ENCODE measurements at places on chromosomes 11 and 22.

DNA sequence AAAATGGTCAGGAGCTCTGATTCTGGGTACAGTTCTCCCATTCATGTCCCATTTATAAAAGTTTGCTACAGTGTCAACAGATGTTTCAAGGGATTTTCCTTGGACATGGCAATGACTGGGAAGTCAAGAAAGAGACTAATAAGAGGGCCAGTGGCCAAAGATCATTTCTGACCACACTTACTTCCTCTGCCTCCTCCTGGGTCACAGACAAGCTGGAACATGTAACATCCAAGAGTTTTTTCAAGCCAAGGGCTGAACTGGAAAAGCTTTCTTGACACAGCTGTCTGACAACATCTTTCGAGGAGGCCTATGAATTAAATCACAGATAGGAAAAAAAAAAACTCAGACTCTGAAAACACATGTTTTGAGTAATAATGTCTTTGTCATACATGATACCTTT, 8.7 kb downstream of the COMMD9 start:
- DNase-seq = no peak

- no peak for DNase-seq
Measured at GRCh38 chr11:100941033-100941432, 188.6 kb downstream of the PGR start.

GRCh38 chr11:120180551-120181232, 30.1 kb upstream of the OAF start:
- DNase-seq = no peak

DNA sequence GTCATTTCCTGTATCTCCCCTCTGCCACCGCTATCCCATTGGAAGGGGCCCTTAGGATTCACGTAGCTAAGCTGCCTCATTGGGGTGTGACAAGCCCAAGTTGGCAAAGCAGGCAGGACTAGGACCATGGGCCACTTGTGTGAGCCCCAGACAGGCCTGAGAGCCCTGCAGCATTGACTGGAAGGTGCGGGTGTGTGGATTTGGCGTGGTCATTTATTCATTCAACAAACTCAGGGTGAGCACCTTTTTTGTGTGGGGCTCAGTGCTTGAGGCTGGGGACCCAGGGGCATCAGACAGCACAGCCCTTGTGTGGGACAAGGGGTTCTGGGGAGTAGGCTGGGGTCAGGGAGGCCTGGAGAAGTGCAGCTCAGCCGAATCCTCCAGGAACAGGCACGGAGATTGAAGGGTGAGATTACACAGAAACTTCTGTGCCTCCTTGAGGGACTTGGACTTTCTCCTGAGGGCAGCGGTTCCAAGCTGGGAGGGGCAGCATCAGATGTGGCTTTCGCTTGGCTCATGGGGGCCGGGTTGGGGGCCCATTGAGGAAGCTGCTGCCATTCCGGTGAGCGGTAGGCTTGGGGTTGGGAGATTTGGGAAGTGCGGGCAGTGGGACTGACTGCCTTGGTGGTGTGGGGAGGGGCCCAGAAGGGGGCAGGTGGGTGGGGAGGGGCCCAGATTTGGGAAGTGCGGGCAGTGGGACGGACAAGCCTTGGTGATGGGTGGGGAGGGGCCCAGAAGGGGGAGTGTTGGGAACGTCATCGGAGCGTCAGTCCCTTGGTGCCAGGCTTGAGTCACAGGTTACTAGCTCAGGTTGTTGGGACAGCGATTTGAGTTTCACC, 11.9 kb downstream of the MGAT3 start:
- DNase-seq = no peak

GRCh38 chr11:133724116-133724515, 121.2 kb downstream of the SPATA19 start:
- DNase-seq = peak; percentile 28

GRCh38 chr11:111797145-111797581, 31.0 kb upstream of the PPP2R1B start:
- peak; percentile 7 for DNase-seq

DNA sequence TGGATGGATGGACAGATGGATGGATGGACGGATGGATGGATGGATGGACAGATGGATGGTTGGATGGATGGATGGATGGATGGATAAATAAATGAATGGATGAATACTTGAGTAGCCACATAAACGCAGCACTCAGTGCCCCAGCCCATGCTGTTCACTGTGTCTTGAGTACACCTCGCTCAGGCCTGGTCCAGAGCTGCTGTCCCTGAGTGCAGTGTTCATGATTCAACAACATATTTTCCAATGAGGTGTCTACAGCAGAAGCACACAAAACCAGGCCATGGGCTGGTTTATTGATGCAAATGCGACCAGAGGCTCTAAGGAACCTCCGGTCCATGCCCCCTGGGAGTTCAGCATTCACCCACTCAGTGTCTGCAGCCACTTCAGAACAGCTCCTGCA, 584.3 kb downstream of the BRD1 start:
- no peak for DNase-seq

DNA sequence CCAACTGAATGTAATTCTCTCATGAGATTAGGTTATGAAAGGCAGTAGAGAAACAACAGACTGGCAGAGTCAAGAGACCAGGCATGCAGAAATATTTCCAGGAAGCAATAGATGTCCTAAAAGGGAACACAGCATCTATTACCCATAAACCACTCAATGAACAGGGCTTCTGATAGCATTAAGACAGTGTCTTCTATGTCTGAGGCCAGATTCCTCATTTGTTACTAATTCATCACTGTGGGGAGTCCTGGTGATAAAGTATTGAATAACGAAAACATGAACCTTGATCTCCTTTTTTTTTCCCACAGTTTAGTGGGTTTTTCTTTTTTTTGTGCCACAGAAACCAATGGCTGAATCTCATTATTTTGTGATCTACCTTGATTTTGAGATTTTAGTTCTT, 339.0 kb downstream of the METTL15 start:
- no peak for DNase-seq

DNA sequence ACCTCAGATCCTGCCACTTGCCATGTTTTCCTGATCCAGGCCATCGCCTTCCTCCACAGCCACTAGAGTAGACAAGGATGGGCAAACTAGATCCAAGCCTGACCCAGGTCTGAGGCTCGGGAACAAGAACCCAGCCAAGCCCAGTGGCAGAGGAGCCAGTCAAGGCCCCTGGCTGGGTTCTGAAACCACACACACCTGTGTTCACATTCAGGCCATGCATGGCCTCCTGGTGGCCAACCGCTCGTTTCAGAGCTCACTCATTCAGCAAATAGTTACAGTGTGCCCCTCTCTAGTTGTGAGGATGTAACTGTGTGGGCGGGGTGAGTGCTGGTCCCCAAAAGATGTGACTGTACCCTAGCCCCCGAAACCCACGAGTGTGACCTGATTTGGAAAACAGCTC, 337.6 kb downstream of the CTTN start:
- no peak for DNase-seq

- DNase-seq = no peak
Measured at GRCh38 chr11:44763121-44763820, 36.5 kb downstream of the TSPAN18 start.

- no peak for DNase-seq
Measured at GRCh38 chr11:46305295-46305694, 27.8 kb downstream of the CREB3L1 start.

- no peak for DNase-seq
Measured at GRCh38 chr11:22785251-22785650, 44.4 kb downstream of the SVIP start.

DNA sequence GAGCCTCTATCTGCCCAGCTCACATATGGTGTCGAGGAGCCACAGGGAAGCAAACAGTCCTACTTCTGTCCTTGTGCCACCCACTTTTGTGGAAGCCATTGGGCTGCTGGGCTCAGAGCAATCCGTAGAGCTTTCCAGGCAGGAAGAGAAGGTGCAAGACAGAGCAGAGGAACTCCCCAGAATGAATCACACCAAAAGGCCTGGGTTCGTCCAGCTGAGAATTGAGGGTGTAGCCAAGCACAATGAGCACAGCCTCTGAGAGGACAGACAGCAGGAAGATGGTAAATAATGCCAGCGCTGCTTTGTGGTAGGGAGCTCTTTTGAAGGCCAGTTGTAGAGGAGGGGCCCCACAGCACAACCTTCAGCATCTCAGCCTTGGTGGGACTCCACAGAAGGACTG, 237.8 kb downstream of the GRIK4 start:
- DNase-seq = no peak

DNA sequence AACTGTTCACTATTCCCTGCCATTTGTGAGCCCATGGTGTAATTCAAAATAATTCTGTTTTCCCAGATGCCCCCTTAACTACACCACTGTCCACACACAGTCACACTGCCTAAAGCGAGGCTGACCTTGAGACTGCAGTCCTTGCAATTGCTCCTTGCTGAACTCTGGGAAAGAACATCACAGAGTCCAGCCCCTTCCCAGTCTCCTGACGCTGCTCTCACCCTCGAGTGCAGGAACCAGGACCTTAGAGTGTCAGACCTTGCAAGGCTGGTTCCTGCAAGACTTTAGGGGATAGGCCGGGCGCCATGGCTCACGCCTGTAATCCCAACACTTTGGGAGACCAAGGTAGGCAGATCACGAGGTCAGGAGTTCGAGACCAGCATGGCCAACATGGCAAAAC, 33.6 kb downstream of the AHNAK start:
- no peak for DNase-seq

GRCh38 chr11:128048121-128048520, 539.2 kb downstream of the ETS1 start:
- no peak for DNase-seq

DNA sequence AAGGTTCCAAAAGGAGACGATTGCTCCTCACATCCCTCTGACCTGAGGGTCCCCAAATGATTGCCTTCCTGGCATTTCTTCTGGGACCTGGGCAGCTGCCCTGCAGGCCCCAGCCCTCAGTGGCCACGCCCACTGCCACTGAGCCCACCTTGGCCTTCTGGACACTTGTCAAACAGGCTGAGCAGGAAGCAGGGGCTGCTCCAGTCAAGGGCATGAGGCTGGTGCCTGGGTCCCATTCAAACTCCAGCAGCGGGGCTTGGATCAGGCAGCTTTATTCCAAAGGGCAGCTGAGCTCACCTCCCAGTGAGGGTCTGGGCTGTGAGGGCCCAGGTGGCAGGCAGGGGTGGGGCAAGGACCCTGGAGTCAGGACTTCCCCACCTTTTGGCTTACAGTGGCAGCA, 13.6 kb downstream of the KCTD17 start:
- DNase-seq = no peak

DNA sequence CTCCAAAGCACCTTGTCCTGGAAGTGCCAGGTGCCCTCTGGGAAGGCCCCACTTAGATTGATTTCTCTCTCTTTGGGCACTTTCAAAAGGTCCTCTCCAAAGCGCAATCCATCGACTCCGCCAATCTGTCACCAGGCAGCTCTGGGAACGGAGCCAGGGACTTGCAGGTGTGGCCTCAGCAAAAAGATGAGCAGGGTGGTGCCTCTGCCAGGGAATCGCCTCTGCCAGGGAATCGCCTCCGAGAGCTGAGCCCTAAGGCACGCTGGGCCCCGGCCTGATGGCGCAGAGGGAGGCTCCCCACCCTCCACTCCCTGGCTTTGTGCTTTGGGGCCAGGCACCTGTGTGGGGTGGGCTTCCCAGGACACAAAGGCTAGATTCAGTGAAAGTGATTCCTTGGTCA, 1391.3 kb downstream of the TBC1D22A start:
- DNase-seq = peak; percentile 88

DNA sequence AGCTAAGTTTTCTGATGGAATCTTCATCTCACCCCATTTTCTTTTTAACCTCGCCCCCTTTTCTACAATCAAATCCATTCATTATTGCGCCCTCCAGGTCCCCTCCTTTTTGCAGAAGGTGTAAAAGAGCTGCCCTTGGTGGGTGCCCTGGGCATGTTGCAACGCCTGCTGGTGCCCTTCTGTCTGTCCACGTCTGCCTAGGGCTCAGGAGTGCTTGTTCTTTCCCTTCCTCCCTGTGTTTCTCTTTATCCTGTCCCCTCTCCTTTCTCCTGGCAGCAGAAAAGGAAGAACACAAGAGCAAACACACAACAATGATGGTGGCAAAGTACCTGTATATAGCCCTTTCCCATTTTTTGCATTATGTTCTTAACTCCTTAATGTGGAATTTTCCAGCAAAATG, 6.2 kb upstream of the TLCD5 start:
- DNase-seq = peak; percentile 11

DNA sequence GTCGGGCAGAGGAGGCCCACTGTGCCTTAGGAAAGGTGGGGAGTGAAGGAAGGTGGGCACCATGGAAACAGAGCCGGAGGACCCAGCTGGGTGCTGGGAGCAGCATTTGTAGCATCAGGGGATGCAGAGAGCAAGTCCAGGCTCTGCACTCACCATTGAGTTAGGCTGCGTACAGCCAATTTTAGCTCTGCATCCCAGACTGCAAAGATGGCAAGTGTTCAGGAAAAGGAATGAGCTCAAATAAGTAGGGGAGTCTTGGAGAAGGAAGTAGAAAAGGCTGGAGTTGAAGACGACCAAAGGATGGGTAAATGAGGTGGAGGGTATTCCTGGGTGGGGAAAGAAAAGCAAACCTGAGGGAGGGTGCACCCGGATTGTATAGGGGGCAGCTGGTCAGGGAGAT, 31.6 kb upstream of the ETS1 start:
- no peak for DNase-seq

DNA sequence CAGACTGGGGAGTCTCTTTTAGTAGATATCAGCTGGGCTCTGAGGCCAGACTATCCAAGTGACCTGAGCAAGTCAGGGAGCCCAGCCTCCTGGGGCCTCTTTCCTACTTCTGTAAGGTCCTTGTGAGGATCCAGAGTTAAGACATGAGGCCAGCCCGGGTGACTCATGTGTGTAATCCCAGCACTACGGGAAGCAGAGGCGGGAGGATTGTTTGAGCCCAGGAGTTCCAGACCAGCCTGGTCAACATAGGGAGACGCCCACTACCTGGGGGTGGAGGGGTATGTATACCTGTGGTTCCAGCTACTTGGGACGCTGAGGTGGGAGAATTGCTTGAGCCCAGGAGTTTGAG, 36.9 kb upstream of the POLA2 start:
- DNase-seq = no peak

DNA sequence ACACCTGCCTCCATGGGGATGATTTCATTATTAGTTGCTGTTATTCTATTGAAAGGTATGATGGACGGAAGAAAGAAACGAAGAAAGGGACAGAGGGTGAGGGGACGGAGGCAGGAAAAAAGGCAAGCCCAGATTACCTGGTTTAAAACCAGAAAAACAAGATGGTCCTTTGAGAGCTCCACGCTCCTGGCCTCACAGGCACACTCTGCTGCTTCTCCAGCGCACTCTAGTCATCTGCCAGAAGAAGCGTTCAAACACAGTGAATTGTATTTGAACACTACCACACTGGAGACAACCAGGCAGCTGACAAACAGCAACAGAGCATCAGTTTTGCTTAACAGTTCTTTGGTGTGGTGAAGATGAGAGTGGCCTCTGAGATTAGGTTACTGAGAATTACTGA, 216.9 kb downstream of the CADM1 start:
- DNase-seq = no peak

DNA sequence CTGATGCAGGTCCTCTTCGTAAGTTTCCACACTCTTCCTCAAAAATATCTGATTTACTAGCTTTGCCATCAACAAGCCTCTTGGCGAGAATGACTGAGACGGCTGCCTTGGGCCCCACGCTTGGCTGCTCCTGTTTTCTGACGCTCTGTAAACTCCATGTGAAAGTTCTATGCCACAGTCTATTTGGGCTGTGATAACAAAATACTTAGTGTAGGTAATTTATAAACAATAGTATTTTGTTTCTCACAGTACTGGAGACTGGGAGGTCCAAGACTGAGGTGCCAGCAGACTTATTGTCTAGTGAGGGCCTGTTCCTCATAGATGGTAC, 123.2 kb upstream of the SORL1-AS1 start:
- no peak for DNase-seq

Measured in NCI-H1105 treated with DMSO at 0.1 percent for 48 hours (cell line).